Right lobe of liver (tissue), 6 donors: ENCODE measurements at places on chromosomes 13 and 19.

GRCh38 chr13:61812286-61812685 is 396.6 kb upstream of the PCDH20 start:
- H3K4me3 ChIP-seq: no peak overlapping the region
- H3K27ac ChIP-seq: no peak overlapping the region
- no peaks in the 10 kb centered on the region for H3K4me1 ChIP-seq

DNA sequence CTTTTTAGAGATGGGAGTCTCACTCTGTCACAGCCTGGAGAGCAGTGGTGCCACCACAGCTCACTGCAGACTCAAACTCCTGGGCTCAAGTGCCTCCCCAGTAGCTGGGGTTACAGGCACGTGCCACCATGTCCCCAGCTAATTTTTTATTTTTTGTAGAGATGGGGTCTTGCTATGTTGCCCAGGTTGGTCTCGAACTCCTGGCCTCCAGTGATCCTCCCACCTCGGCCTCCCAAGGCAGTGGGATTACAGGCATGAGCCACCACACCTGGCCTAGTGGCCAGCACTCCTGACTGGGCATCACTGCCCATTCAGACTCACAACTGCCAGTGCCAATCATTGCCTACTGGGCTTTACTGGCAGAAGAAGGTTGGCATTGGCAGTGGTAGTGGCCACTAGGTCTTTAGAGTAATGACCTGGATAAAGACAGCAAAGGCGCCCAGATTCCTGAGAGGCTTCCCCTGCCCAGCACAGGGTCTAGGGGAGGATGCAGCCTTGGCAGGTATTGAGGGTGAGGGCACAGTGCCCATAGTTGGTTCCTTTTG is 26.8 kb upstream of the SLC7A10 start:
- H3K4me1 ChIP-seq: no peaks in the 10 kb centered on the region
- peak; percentile 53 for DNase-seq
- H3K4me3 ChIP-seq: no peak overlapping the region
- H3K27me3 ChIP-seq: no peaks in the 10 kb centered on the region
- H3K36me3 ChIP-seq: no peaks in the 10 kb centered on the region

DNA sequence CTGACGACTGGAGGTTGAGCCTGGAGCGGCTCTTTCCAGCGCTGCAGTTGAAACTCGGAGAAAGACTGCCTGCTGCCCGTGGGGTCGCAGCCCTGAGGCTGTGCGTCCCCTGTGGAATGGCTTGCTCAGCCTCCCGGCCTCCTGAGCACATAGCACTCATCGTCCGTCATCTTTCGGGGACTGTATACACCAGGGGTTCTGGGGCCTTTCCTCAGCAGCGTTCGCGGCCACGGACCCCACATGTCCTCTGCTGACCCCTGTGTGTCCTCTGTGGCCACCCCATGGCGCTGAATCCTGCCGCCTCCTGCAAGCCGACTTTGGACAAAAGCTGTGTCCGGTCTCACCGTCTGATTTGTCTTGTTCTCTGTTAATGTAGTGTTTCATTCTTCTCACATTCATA is 20.4 kb downstream of the CUL4A start:
- no peak overlapping the region for H3K4me3 ChIP-seq
- no peaks in the 10 kb centered on the region for H3K4me1 ChIP-seq
- no peaks in the 10 kb centered on the region for H3K36me3 ChIP-seq
- no peaks in the 10 kb centered on the region for H3K27me3 ChIP-seq

DNA sequence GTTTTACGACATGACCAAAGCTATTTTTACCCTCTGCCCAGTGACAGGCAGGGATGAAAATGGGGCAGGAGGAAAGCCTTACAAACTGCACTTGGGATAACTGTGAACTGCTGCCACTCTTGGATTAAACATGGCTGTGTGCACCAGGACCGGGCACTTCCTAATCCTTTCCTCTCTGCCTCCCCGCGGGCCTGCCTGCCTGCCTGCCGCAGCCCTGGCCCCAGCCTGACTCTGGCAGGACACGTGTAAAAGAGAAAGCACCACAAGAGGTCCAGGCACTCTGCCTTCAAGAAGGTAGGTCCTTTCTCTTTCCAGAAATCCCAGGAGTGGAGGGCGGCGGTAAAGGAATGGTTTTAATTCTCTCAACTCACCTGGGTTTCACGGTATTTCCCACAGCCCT is 4.8 kb downstream of the TSHZ3 start:
- DNase-seq: no peak
- H3K4me3 ChIP-seq: no peak overlapping the region
- H3K4me1 ChIP-seq: no peaks in the 10 kb centered on the region
- H3K36me3 ChIP-seq: no peaks in the 10 kb centered on the region
- H3K27me3 ChIP-seq: no peaks in the 10 kb centered on the region
- no peak overlapping the region for H3K27ac ChIP-seq

GRCh38 chr13:111361046-111361872 is 40.8 kb downstream of the TEX29 start:
- H3K27ac ChIP-seq: no peak overlapping the region
- no peaks in the 10 kb centered on the region for H3K27me3 ChIP-seq
- H3K36me3 ChIP-seq: no peaks in the 10 kb centered on the region
- no peak overlapping the region for H3K4me3 ChIP-seq

DNA sequence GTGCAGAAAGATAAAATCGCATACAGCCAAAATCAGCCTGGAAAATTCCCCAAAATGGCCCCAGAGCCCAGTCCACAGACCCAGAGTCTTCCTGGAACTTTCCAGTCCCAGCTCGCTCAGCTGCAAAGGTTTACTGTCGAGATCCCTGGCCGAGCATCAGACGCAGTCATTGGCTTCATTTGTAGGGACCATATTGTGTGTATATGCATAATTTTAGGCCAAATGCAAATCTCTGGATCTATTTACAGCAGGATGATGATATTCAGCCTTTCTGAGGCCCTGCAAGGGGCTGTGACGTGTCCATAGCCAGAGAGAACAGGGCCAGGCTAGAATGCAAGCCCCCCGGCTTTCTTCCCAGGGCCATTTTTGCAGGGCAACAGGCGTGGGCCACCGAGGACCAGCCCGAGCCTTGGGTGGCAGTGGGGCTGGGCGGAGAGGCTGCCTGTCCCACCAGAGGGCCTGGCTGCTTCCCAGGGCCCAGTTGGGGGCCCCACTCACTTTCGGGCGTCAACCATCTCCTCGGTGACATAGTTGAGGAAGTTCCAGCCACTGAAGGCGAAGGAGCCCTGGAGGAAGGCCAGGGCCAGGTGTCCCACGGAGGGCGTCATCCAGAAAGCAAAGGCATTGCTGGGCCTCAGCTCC is 13.7 kb downstream of the SLC7A10 start:
- no peak overlapping the region for H3K27ac ChIP-seq
- H3K27me3 ChIP-seq: no peaks in the 10 kb centered on the region
- no peak overlapping the region for H3K4me3 ChIP-seq
- no peak for DNase-seq
- H3K4me1 ChIP-seq: no peaks in the 10 kb centered on the region
- no peaks in the 10 kb centered on the region for H3K36me3 ChIP-seq

DNA sequence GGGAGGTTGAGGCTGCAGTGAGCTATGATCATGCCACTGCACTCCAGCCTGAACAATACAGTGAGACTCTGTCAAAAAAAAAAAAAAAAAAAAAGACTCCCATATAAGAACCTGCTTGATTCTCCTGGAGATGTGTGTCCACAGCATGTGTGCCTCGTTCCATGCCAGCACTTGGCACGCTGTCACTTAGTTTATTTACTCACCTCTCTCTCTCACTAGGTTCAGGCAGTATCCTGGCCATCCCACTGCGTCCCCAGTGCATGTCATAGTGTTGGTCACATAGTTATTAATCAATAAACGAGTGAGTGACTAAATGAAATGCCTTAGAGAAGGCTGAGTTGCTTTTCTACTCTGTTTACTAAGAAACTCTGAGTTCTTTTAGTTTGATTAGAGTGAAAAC is 79.1 kb upstream of the GPR12 start:
- H3K27me3 ChIP-seq: no peaks in the 10 kb centered on the region
- no peak overlapping the region for H3K27ac ChIP-seq

- no peak for DNase-seq
- H3K36me3 ChIP-seq: no peaks in the 10 kb centered on the region
- H3K4me1 ChIP-seq: no peaks in the 10 kb centered on the region
- H3K27me3 ChIP-seq: no peaks in the 10 kb centered on the region
- no peak overlapping the region for H3K27ac ChIP-seq
- no peak overlapping the region for H3K4me3 ChIP-seq
Measured at GRCh38 chr13:99855526-99856420, 115.8 kb downstream of the ZIC5 start.

GRCh38 chr19:57443121-57443696 is 8.1 kb downstream of the ZNF749 start:
- no peaks in the 10 kb centered on the region for H3K36me3 ChIP-seq
- H3K4me1 ChIP-seq: no peaks in the 10 kb centered on the region
- DNase-seq: no peak
- no peaks in the 10 kb centered on the region for H3K27me3 ChIP-seq
- no peak overlapping the region for H3K4me3 ChIP-seq

GRCh38 chr19:44748426-44749254 is at the start of gene BCL3:
Gene BCL3 (plus strand): TSS chr19:44748708. CDS start chr19:44748791, 83 bp downstream.
- H3K27me3 ChIP-seq: no peaks in the 10 kb centered on the region
- peak within 1 kb of the TSS; percentile 98 for H3K27ac ChIP-seq
- DNase-seq: peak; percentile 88
- H3K4me3 ChIP-seq: peak within 1 kb of the TSS; percentile 84

DNA sequence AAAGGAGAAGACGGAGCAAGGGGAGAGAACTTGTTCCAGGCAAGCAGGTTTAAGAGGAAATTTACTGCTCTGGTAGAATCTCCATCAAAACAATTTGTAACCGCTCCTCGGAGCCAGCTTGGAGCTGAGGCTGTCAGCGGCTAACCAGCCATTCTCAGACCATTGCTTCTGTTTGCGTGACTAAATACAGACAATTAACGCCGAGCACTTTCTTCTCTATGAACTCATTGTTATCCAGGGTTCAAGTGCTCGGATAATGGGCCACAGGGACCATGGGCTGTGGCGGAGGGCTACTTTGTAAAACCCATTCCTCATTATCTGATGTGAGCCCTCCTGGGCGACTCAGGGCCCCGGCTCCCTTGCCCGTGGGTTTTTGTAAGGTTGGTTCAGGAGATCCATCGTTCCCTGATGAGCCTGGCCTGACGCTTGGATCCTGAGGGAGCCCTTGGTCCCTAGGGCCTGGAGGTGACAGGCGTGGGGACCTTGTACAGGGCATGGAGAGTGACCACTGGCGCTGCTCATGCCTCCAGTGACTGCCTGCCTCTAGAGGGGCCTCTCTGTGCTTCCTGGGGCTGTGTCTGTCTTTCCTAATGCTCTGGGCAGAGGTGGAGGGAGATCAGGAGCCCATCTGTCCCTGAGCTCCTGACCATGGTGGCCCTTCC is 61.5 kb upstream of the ZNF536 start:
- H3K27ac ChIP-seq: no peak overlapping the region
- no peaks in the 10 kb centered on the region for H3K36me3 ChIP-seq
- H3K27me3 ChIP-seq: no peaks in the 10 kb centered on the region
- no peak for DNase-seq
- no peak overlapping the region for H3K4me3 ChIP-seq

DNA sequence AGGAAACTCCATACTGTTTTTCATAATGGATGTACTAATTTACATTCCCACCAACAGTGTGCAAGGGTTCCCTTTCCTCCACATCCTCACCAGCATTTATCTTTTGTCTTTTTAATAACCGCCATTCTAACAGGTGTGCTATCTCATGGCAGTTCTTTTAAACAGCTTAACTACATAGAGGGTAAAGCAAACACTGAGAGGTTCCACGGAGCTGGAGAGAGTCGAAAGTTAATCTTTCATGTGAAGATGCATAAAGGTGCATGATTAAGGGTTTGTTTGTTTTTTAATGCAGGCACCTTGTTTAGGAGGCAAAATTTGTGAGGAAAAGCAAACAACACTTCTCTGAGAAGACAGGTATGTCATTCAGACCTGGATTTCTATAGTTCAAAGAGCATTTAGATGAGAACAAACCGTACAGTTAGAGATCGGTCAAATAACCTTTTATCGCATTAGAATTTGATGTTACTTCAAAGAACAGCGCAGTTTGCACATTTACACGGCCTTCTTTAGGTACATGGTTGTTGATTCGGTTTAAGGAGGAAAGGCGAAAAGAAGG is 193.9 kb downstream of the RBM26 start:
- H3K4me3 ChIP-seq: no peak overlapping the region
- no peaks in the 10 kb centered on the region for H3K36me3 ChIP-seq
- H3K27ac ChIP-seq: no peak overlapping the region
- no peak for DNase-seq
- no peaks in the 10 kb centered on the region for H3K27me3 ChIP-seq

GRCh38 chr19:15629003-15629880 is 11.5 kb upstream of the CYP4F3 start:
- DNase-seq: peak; percentile 86
- peaks cover 19% of the 10 kb centered on the region for H3K4me1 ChIP-seq
- H3K4me3 ChIP-seq: no peak overlapping the region
- no peaks in the 10 kb centered on the region for H3K27me3 ChIP-seq

- no peak overlapping the region for H3K27ac ChIP-seq
- no peaks in the 10 kb centered on the region for H3K4me1 ChIP-seq
- DNase-seq: no peak
- no peak overlapping the region for H3K4me3 ChIP-seq
Measured at GRCh38 chr19:38039966-38040365, 133.0 kb downstream of the SIPA1L3 start.

- DNase-seq: no peak
- H3K27me3 ChIP-seq: no peaks in the 10 kb centered on the region
- no peak overlapping the region for H3K4me3 ChIP-seq
- no peaks in the 10 kb centered on the region for H3K4me1 ChIP-seq
- H3K27ac ChIP-seq: no peak overlapping the region
- no peaks in the 10 kb centered on the region for H3K36me3 ChIP-seq
Measured at GRCh38 chr13:55893540-55893939, 1247.2 kb upstream of the PRR20A start.

DNA sequence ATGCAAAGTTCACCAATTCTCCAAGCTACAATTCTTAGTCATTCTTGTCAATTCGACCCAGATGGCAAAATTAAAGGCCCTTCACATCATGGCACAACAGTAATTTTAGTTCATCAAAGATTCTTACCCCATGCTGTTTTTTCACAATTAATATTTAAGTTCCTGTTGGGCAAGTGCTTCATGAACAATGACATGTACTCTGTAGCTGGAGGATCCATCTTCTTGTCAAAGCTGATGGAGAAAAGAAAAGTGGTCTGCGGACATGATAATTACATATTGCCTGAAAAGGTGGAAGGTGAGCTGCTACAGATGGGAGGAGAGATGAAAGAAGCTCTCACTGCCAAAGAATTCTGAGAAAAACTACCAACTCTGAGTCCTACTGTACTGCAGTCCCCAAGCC is 1370.3 kb upstream of the SLC10A2 start:
- DNase-seq: no peak
- H3K36me3 ChIP-seq: no peaks in the 10 kb centered on the region
- no peaks in the 10 kb centered on the region for H3K27me3 ChIP-seq
- no peak overlapping the region for H3K4me3 ChIP-seq

DNA sequence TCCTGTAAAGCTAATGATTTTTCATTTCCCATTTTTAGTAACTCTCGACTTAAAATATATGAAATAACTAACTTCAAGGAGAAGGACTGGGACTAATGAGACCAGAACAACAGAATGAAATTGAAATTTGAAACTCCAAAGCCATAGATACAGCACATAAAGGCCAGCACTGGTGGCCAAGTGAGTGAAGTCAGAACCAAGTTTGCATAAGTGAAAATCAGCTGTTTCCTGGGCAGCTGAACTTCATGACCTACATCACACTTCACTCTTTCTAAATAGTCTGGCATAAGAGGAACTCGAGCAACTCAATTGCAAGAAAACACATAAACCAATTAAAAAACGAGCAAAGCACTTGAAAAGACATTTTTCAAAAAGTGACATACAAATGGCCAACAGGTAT is 84.5 kb downstream of the DCLK1 start:
- no peaks in the 10 kb centered on the region for H3K4me1 ChIP-seq
- no peaks in the 10 kb centered on the region for H3K27me3 ChIP-seq
- H3K36me3 ChIP-seq: no peaks in the 10 kb centered on the region
- no peak overlapping the region for H3K27ac ChIP-seq
- DNase-seq: no peak

GRCh38 chr19:45876161-45876410 is 9.9 kb downstream of the IRF2BP1 start:
- no peaks in the 10 kb centered on the region for H3K4me1 ChIP-seq
- no peaks in the 10 kb centered on the region for H3K36me3 ChIP-seq
- H3K27ac ChIP-seq: peak overlapping the region; percentile 92
- no peak overlapping the region for H3K4me3 ChIP-seq
- no peak for DNase-seq
